ENCODE measurements at places on chromosomes 16 and 17. TPM values are rescaled to one million over a fixed set of nuclear protein-coding genes. Genes with fewer than 3 reads are reported as not detected.

- DNase-seq: no peak
Observed at GRCh38 chr17:57445772-57446472, 189.6 kb downstream of the MSI2 start.

GRCh38 chr17:82300707-82301270 is 16.6 kb downstream of the CD7 start:
- peak; percentile 96 for DNase-seq

GRCh38 chr16:21608639-21609328 is 9.4 kb downstream of the METTL9 start:
- DNase-seq: no peak

DNA sequence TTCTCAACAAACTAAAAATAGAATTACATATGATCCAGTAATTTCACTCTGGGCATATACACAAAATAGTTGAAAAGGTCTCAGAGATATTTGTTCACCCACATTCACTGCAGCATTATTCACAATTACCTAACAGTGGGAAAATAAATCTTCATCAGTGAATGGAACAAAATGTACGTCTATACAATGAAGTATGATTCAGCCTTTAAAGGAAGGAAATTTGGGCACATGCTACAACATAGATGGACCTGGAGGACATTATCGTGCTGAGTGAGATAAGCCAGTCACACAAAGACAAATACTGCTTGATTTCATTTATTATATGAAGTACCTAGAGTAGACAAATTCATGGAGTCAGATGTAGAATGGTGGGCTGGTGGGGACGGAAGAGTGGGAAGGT is 47.0 kb downstream of the MFSD11 start:
- DNase-seq: no peak

DNA sequence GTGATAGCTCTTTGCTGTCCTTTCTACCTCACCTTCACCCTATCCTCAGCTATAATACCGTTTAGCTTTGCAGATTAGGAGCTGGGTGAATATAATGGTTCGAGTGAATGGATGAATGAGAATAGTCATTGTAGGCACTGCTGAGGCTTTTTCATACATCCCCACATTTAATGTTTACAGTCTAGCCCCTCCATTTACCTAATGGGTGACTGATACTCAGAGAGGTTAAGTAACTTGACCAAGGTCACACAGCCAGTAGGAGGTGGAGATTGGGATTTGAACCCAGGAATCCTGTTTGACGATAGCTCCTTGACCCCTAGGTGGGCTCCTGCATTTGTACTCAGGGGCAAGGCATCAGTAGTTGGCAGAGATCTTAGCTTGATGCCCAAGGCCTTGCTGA is 195.6 kb downstream of the CCDC182 start:
- DNase-seq: no peak

DNA sequence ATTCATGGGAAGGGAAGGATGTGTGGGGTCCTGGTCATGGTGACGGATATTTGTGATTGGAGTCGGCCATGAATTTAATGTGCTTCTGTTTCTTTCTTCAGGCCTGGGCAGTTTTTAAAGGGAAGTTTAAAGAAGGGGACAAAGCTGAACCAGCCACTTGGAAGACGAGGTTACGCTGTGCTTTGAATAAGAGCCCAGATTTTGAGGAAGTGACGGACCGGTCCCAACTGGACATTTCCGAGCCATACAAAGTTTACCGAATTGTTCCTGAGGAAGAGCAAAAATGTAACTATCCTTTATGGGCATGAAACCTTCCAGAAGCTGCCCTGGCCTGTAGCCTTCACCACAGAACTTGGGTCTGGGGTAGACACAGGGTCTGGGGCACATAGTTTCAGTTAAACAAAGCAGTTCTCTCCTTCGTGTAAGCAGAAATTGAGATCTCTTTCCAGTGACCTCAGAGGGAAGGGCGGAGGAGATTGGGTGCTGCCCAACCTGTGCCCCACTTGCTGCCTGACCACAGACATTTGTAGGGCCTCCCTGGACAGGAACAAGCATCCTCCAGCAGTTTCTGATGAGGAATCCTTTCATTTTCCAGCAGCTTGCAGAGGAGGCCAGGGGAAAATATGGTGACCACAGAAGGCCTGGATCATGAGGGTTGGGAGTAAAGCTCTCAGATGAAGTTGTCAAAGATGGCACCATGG is 10.1 kb downstream of the IRF8 start:
- DNase-seq: peak; percentile 59

- DNase-seq: peak; percentile 74
Observed at GRCh38 chr16:57479976-57480753, 6.1 kb downstream of the DOK4 start.

SOX8 gene
- total RNA-seq: 1.7 TPM

PYY gene
- total RNA-seq: not detected

CCDC40 gene
- total RNA-seq: 1.2 TPM

KCNG4 gene
- not detected for total RNA-seq

Data from spleen (tissue), 13 donors.